ENCODE measurements at places on chromosomes 5 and 9.

DNA sequence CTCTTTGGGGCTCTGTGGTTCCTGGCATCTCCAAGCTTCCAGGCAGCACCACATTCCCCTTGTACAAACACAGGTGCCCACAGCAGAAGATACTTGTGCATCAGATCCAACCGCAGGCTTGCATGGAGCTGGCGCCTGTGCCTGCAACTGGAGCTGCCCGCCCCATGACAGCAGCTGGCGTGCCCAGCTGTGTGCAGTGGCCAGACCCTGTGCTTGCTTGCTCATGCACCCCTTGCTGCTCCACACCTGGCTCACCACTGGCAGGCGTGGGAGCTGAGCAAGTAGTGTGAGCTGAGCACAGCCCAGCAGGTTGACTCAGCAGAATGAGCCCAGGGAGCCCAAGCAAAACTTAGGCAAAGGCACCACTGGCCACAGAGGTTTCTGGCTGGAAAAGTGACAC, 84.4 kb upstream of the STARD4 start:
- no peak for DNase-seq

DNA sequence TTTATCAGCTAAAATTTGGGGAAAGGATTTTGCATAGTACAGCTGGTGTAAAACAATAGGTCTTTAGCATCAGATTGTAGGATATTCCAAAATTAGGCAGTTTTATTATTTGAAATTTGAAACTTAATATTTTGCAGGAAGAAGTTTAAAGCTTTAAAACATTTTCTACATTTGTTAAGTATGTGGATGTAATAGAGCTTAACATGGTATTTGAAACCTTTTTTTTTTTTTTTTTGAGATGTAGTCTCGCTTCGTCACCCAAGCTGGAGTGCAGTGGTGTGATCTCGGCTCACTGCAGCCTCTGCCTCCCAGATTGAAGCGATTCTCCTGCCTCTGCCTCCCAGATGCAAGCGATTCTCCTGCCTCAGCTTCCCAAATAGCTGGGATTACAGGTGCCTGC, 2.9 kb downstream of the DENND4C start:
- no peak for DNase-seq

- DNase-seq: no peak
Observed at GRCh38 chr9:1871626-1872419, 143.3 kb upstream of the SMARCA2 start.

- no peak for DNase-seq
Observed at GRCh38 chr9:89021154-89021803, 30.0 kb downstream of the S1PR3 start.

- no peak for DNase-seq
Observed at GRCh38 chr5:87231037-87231808, 36.5 kb upstream of the RASA1 start.

DNA sequence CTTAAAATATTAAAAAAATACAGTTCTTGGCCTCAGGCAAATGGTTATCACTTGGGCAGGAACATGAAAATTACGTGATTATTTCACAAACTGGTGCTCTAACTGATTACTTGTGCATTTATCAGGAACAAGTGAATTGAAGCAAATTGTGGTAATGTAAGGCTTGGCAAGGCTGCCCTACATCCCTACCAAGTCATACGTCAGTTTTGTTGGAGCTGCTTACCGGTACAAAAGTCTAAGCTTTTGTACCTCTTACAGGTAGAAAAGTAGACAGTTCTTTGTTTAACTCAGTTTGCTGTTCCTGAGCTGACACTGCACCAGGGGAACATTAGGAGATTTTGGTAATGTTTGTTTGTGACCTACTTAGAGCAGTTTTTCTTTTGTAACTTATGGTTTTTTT, 2.2 kb downstream of the G3BP1 start:
- DNase-seq: no peak
